ENCODE measurements at places on chromosomes 16 and 17.

GRCh38 chr17:20925954-20926353, 116.9 kb downstream of the USP22 start:
- DNase-seq = no peak

- no peak for DNase-seq
Observed at GRCh38 chr17:76237859-76238313, 2.4 kb downstream of the RNF157 start.

GRCh38 chr17:33389504-33390135, 96.5 kb upstream of the ASIC2 start:
- DNase-seq = no peak

GRCh38 chr17:79203016-79203415, 128.4 kb downstream of the ENGASE start:
- DNase-seq = no peak

DNA sequence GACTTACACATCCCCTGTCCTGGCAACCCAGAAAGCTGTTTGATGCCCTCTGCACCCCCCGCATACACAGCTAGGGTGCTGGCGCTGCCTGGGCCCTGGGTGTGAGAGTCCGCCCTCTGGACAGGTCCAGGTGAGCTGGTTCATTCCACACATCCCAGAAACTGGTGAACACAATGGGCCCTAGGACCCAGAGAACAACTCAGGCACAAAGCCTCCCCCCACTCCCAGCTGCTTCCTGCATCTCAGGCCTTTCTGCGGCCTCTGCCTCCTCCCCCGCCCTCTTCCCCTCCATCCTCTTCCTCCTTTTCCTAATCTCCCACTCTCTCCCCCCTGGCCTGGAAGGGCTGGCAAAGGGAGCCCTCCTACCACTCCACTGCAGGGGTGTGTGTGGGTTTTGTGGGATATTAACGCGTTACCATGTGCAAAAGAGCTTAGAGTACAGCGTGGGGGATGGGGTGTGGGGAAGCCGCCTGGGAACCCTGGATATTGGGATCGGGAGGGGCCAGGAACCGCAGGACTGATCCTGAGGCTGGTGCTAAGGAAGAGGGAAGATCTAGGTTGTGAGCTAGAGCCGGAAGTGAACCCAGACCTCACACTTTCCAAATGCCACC, 1.6 kb upstream of the PPP1R9B start:
- no peak for DNase-seq

- no peak for DNase-seq
Observed at GRCh38 chr17:47705536-47706530, 11.9 kb downstream of the TBKBP1 start.
